ENCODE measurements at places on chromosomes 16 and 17.

DNA sequence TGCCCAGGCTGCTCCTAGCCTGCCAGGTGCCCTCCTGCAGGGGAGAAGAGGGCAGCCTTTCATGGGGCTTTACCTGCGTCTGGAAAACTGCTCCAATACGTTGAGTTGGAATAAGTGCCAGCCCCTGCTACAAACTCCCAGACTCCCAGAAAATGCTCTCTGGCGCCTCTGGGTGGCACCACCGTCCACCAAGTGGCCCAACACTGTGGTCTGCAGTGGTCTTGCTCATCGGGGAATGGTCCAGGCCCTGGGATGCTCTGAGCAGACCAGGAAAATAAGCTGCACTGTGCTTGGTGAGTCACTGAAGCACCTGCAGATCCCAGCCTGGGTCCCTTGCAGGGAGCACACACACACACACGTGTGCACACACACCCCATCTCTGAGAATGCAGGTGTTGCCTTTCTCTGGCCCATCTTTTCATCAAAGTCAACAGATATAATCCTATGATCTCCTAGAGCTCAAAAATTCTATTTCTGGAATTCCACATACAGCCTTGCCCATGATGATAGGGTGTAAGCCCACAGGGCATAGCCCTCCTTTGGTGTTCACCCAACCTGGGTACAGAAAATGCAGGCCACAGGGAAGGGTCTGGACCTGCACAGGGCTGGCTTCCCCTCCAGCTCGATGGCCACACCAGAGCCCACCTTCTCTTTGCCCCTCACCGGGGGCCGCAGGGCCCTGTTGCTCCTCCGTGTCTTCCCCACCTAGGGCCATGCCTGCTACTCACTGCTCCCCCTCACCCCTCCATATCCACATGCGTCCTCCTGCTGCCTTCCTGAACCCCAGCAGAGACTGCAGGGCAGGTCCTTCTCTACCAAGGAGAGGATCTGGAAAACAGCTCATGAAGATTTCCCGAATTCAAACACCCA, 20.5 kb downstream of the CDIP1 start:
- peak; percentile 34 for DNase-seq

GRCh38 chr17:57498443-57498842, 242.1 kb downstream of the MSI2 start:
- no peak for DNase-seq

GRCh38 chr17:5110816-5111215, 862 bp downstream of the ZNF232 start:
- peak; percentile 18 for DNase-seq

- no peak for DNase-seq
Measured at GRCh38 chr17:75845933-75846691, 1.9 kb upstream of the UNC13D start.

GRCh38 chr16:53960954-53961616, 257.1 kb downstream of the FTO start:
- DNase-seq, result no peak

DNA sequence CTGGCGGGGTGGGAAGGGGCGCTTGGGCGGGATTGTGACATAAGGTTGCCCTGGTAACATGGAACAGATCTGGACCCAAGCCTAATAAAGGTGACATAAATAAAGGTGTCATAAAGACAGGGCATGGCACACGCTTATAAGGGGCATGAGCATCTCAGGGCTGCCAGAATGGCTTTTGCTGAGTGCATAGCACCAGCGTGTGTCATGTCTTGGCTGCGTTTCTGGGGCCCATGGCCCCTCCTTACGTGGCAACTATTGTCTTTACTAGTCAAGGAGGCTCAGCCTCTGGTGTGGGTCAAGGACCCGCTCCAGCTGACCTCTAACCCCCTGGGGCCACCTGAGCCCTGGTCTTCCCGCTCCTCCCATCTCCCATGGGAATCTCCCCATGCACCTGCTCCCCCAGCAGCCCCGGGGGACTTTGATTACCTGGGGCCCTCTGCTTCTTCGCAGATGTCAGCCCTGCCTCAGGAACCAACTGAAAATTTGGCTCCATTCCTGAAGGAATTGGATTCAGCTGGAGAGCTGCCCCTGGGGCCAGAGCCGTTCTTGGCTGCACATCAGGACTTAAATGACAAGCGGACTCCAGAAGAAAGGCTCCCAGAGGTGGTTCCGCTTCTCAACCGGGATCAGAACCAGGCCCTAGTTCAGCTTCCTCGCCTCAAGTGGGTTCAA, 13.9 kb downstream of the LRRC37B start:
- DNase-seq, result no peak

DNA sequence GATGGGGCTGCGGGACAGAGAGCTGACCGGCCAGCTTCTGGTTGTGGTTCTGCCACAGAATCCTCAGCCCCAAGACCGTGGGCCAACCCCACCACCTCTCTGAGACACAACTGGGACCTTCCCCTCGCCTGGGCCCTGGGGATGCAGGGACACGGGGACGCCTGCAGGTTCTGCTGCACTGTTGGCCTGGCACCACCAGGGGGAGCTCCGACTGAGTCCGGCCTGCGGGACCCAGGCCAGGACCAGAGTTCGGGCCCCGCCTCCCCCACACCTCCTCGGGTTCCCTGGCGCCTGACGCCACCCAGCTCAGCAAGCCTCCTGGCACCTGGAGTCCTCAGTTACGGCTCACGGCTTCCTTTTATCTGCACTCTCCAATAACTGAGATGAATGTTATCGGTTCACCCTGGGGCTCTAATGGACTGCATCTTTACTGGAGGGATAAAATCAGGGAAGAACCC, 27.3 kb downstream of the TBC1D16 start:
- DNase-seq, result peak; percentile 86

DNA sequence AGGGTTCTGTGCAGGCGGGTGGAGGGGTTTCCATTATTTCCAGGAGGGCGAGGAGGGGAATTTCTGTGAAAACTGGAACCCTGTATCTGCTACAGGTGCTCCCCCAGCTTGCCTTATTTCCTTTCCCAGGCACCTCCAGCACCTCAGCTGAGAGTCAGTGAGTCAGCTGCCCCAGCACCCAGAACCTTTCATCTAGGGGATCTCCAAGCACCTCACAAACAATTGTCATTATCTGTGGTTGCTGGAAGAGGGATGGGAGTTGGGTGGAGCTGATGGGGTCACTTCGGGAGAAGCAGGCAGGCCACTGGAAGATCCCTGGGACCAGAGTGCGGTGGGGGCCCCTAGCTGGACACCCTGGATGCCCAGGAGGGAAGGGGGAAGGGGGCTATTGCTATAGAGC, 10.0 kb upstream of the CLUH start:
- no peak for DNase-seq

DNA sequence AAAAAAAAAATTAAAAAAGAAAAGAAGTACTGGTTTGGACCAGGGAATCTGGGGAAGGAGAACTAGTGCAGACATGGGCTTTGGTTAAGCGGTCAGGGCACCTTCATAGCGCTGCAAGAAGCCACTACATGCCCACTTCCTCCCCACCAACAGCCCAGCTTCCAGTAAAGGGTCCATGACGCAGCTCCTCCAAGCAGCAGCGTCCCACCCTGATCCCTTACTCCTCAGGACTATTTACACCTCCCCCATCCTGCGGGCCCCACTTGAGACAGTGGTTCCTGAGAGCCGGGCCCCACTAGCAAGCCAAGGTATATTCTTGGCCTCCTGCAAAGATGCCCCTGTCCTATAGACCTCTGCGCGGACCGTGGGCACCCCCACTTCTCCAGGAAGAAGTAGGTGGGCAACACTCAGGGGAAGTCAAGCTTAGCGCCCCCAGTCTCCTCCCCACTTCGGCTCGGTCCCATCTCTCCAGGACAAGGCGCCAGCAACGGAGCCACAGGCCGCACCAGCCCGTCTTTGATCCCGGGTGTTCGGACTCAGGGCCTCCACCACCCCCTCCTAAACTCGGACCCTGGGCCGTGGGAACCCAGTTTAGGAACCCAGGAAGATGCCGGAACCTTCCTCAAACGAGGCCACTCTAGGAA, 913 bp upstream of the PRR14 start:
- DNase-seq, result peak; percentile 11

DNA sequence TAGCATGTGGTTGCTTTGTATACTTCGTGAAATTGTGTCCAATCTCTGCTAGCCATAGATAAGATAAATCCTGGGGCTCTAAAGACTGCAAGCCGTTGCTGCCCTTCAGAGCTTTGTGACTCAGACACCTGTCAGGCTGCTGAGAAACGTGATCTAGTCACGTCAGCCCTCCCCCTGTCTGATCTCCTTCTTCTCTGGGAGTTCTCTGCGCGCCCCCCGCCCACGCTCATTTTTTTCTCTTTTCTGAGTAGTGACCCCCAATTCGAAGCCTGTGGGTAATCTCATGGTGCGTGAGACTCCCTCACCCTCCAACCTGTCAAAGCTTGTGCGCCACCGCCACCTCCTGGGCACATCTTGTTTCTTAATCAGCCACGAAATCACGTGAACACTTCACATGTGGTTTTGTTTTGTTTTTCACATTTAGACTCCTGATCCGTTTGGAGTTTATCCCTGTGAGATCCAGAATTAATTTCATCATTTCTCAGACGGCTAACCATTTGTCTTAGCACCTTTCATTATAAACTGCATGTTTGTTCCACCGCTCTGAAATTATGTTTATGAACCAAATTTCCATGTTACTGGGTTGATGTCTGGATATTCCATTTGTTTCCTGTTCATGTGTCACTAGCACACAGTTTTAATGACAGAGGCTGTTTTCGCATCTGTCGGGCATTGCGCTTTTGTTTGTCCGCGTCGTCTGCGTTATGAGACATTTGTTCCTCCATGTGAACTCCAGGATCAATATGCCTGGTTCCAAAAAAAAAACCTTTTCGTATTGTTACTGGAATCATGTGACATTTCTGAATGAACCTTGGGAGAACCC, 977 bp upstream of the ZNF778 start:
- DNase-seq, result peak; percentile 70
